Tibial nerve (tissue), 4 donors: ENCODE measurements at places on chromosomes 6 and 20. TPM values are rescaled to one million over a fixed set of nuclear protein-coding genes. Genes with fewer than 3 reads are reported as not detected.

DNA sequence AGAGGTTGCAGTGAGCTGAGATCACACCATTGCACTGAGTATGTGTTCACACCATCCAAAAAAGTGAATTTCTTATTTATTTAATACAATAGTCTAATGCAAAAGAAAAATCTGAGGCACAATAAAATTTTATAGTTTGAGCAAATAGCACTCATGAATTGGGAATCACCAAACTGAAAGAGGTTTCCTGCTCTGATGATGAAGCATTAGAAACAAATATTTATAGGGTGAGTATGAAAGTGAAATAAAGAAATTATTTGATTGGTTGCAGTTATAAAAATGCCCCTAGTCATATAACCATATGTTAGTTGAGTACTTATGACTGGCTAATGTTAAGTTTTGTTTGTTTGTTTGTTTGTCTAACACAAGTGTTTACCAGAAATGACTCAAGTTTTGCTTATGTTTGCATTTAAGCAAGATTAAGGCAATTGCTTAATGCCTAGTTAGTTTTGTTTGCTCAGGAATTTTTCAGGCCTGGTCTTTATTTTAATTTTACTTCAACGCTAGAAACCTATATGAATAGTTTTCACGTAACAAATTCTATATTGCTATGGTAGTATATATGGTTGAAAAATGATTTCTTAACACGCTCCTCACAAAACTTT, 151.5 kb upstream of the FAM83B start:
- no peak for DNase-seq

The SOX18 gene
- 20.4 TPM for total RNA-seq

The PCED1A gene
- 81.8 TPM for total RNA-seq

The SRXN1 gene
- total RNA-seq, result 15.1 TPM

GRCh38 chr6:46207174-46207573, 36.4 kb upstream of the ENPP5 start:
- DNase-seq, result no peak

GRCh38 chr6:21382821-21383449, 210.6 kb upstream of the SOX4 start:
- DNase-seq, result no peak

The HTR1E gene
- total RNA-seq, result not detected

DNA sequence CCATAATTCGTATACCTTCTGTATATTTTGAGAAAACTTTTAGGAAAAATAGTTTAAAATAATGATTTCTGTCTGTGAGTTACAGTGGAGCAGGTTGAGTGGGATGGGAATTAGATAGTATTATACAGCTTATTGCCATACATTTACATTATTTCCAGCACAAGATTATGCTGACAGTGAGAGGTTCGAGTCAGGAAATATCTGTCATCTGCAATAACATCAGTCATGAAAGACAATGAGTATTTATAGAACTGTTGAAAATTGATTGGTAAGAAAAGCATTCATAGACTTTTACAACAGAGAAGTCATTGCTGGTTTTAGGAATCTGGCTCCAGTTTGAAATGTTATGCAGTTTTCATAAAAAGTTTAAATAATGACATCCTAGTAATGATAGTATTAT, 45.9 kb downstream of the FAM135A start:
- no peak for DNase-seq

GRCh38 chr6:82711105-82711827, 347.6 kb downstream of the TPBG start:
- DNase-seq, result no peak

The TREML2 gene
- not detected for total RNA-seq
